ENCODE measurements at places on chromosomes 11 and 22.

- DNase-seq: no peak
Measured at GRCh38 chr22:37044634-37045625, 6.6 kb upstream of the KCTD17 start.

- no peak for DNase-seq
Measured at GRCh38 chr22:20138417-20138738, 6.8 kb downstream of the ZDHHC8 start.

GRCh38 chr11:47916361-47916841, 64.0 kb upstream of the PTPRJ start:
- no peak for DNase-seq

- no peak for DNase-seq
Measured at GRCh38 chr22:48138855-48139254, 1376.4 kb downstream of the TBC1D22A start.

- DNase-seq: no peak
Measured at GRCh38 chr22:30413745-30414524, 11.6 kb upstream of the MTFP1 start.

GRCh38 chr22:42747701-42748513, 27.2 kb upstream of the A4GALT start:
- DNase-seq: no peak

- DNase-seq: no peak
Measured at GRCh38 chr11:115939731-115940421, 435.7 kb upstream of the CADM1 start.

GRCh38 chr22:30340911-30341685, 14.4 kb upstream of the TBC1D10A start:
- no peak for DNase-seq

DNA sequence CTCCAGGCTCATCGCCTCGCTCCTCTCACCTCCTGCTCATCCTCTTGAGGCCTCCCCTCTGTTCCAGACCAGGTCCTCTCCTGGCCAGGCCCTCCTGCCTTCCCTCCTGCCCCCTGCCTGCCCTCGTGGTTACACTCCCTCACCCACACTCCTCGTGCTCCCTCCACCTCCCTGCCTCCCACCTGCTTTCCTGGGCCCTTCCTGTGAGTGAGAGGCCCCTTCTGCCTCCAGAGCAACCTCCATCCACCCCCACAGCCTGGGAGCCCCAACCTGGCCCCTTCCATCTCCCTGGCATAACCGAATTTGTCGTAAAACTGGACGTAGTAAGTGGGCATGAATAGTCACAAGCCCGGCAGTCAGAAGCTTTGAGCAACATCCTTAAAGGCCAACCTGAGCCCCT, 4.5 kb downstream of the APOBEC3G start:
- DNase-seq: no peak

- DNase-seq: no peak
Measured at GRCh38 chr11:11105361-11105760, 247.5 kb upstream of the ZBED5 start.

- DNase-seq: no peak
Measured at GRCh38 chr22:39859903-39860588, 33.5 kb downstream of the ENTHD1 start.

GRCh38 chr11:71140206-71140919, 112.0 kb downstream of the SHANK2 start:
- no peak for DNase-seq

- no peak for DNase-seq
Measured at GRCh38 chr11:42661942-42662341, 649.9 kb upstream of the API5 start.
